ENCODE measurements at places on chromosomes 2 and 18.
A peak's percentile ranks its signal among the peaks of the same experiment; 100 is the strongest.

- DNase-seq, result no peak
Measured at GRCh38 chr2:221724631-221725203, 152.6 kb upstream of the EPHA4 start.

GRCh38 chr2:33634261-33634910, 35.3 kb upstream of the FAM98A start:
- DNase-seq, result no peak

GRCh38 chr18:61286867-61287266, 46.4 kb upstream of the CDH20 start:
- no peak for DNase-seq

GRCh38 chr2:3432067-3432466, 52.6 kb downstream of the TRAPPC12 start:
- DNase-seq, result no peak

- no peak for DNase-seq
Measured at GRCh38 chr2:183113630-183114029, 10.6 kb upstream of the NUP35 start.

DNA sequence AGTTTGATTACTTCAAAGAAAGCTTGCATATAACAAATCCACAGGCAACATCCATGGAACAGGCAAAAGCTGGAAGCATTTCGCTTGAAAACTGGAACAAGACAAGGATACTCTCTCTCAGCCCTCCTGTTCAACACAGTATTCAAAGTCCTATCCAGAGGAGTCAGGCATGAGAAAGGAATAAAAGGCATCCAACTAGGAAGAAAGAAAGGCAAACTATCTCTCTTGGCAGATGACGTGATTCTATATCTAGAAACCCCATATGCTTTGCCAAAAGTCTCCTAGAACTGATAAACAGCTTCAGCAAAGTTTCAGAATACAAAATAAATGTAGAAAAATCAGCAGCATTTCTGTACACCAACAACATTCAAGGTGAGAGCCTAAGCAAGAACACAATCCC, 34.1 kb upstream of the MC4R start:
- no peak for DNase-seq

GRCh38 chr2:12199491-12200211, 453.2 kb downstream of the LPIN1 start:
- no peak for DNase-seq

GRCh38 chr18:6118080-6118479, 222.8 kb upstream of the TMEM200C start:
- no peak for DNase-seq

- no peak for DNase-seq
Measured at GRCh38 chr18:55543130-55543704, 44.8 kb downstream of the TCF4 start.

DNA sequence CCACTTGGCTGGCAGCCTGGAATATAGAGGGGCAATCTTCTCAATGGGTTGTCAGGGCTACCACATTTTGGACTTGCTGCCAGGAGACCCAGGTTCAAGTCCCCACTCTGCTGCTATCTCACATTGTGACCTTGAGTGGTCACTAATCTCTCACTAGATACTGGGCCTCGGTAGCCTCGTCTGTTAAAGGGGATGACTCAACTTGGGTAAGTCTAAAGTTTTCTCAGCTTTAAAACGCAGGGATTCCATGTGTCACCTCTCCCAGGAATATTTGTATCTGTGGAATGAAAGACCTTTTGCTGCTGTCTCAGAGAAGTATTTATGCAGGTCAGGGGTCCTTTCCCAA, 86.3 kb downstream of the SEMA4F start:
- DNase-seq, result no peak

DNA sequence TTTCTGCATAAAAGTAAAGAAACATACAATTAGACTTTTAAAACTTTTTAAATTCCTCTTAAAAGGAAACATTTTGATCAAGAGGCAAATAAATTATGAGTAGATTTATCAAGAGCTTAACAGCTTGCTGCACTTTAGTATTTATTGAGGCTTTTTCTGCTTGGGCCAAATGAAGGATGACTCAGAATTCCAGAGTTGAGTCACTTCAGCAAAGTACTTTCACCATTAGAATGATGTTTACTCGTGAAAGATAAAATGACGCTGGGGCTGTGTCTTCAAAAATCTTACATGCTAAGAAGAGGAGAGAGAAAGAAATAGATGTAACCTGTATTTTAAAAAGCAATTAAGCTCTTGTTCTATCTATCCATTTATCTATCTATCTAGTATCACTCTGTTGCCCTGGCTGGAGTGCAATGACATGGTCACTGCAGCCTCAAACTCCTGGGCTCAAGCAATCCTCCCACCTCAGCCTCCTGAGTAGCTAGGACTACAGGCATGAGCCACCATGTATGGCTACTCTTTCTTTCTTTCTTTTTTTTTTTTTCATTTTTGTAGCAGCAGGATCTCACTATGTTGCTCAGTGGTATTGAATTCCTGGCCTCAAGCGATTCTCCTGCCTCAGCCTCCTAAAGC, 75.3 kb upstream of the RIOK3 start:
- no peak for DNase-seq

DNA sequence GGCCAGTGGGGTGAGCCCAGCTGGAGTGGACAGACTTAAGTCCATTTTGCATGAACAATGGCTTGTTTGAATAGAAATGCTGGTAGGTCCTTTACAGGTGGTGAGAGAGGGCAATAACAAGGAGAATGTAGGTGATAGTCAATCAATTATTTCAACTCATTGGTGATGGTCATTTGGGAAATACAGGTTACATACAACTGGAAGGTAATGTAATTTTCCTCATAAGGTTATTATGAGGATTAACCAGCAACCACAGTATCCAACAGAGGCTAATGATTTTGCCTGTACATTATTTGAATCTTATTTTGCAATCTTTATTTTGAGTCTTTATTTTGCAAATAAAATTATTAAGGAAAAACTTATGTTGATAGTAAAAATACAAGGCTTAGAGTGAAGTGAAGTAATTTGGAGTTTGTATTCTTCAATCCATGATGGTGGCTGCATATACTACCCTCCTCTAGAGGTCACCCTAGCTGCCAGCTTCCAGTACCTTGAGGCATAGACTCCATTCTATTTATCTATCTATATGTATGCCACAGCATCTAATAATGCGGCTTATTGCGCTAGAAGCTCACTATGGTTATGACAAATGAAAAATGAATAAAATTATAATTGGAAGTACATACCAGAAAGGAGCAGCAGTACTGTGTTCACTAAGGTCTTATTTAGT, 20.5 kb upstream of the HNMT start:
- no peak for DNase-seq

- no peak for DNase-seq
Measured at GRCh38 chr2:61722800-61723199, 131.1 kb downstream of the FAM161A start.

GRCh38 chr2:138421315-138421970, 80.1 kb upstream of the SPOPL start:
- no peak for DNase-seq

DNA sequence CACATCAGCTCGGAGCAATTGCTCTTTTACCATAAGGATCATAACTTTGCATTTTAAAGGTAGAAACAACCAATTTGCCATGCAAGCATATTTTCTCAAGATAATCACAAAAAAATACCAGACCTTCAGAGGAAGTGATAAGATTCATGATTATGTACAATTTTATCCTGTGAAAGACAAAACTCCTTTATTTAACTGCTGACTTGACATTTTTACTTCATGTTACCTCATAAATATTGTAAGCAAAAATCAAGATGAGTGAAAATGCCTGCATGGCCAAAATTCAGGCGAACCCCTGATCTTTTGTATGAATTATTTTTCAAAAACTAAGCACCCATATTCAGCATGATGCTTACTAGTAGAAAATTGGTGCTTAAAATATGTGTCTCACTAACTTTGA, 246.4 kb downstream of the CD226 start:
- DNase-seq, result no peak

DNA sequence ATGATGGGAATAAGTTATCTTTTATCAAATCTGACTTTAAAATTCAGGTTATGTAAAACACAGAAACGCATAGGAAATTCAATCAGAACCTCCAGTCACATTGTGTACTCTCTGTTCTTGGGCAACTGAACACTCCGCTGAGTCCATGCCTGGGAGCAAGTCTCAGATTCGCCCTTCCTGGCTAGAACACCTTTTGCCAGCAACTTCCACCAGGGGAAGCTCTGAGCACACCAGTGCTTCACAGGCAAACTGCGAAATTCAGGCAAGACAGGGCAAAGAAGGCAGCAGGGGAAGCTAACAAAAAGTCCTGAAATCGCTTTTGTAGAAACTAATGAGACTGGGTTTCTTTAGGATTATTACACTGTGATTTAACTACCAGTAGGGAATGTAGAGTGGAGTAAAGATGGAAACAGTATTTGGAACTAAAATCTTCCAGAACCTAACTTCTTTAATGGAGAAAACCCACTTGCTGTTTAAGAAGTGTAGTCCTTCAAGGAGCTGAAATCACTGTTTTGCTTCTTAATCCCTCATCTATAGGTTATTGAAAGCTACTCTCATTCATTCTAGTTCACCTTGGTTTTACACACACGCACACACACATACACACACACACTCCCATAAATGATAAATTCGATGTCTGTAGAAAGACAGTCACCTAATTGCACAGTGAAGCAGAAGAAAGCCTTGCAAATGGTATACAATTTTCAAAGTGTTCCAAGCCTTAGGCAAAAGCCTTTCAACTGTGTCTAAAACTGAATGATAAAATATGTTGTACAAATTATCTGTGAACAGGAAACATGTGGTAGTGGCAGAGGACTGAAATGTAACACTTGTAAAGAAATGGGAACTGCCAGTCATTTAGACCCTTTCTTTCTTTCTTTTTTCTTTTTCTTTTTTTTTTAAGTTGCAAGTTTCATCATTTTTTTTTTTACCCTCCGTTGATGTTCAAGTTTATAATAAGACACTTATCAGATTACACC, 214.5 kb downstream of the TMEM182 start:
- DNase-seq, result peak; percentile 62

DNA sequence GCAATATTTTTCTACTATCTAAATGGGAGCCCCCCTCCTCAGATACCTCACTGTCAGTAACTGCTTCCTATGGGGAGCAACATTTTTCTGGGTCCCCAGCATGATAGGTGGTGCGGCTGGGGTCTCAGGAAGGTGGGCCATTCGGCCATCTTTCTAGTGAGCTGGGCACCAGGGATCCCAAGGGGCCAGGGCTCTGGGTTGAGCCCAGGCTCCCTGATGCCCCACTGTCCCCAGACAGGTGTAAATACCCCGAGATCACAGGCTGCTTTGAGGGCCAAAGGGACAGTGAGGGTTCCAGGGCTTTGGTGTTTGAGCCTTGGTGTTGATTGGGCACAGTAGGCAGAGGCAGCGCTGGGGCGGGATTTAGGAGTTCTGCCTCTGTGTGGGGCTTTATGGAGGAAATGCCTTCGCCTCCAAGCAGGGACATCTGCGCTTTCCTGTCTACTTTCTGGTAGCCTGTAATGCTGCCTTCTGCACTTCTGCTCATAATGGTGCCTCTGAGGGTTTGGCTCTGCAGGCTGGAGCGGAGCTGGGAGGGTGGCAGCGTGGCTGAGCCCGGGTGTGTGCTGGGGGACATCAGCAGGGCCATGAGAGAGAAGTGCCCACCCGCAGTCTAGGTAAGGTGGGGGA, 5.3 kb downstream of the ITM2C start:
- no peak for DNase-seq

GRCh38 chr2:164287056-164287455, 334.2 kb downstream of the GRB14 start:
- no peak for DNase-seq

DNA sequence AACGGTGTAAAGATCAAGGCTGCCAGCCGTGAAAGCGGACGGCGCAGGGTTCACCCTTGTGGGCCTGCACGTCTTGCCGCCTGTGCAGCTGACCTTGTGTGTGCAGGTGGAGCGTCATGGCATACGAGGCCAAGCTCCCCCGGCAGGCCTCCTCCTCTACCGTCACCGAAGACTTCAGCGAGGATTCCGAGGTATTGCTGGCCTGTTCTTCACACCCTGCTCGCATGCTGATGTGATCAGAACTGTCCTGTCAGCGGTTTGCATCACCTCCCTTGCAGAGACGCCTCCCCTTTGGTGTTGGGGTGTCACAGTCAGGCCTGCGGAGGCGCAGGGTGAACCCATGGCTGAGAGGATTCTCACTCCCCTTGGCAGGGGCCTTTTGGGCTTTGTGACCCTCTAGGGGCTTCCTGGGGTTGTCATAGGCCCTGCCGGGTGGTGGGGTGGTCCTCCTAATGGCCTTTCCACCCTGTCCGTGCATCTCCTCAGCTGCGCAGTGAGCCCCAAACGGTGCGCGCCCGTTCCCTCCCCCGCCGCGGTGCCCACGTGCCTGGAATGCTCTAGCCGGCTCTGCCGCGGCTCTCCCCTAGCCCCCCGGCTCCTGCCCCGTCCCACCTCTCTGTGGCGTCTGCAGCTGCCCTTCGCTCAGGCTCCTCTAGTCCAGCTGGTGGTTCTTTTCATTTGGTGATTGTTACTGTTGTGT, 92.5 kb downstream of the DGKD start:
- DNase-seq, result no peak

- peak; percentile 66 for DNase-seq
Measured at GRCh38 chr2:202871300-202872141, at the start of gene ICA1L. Gene ICA1L (minus strand): TSS chr2:202871766. CDS start chr2:202829009, 42,757 bp downstream.

DNA sequence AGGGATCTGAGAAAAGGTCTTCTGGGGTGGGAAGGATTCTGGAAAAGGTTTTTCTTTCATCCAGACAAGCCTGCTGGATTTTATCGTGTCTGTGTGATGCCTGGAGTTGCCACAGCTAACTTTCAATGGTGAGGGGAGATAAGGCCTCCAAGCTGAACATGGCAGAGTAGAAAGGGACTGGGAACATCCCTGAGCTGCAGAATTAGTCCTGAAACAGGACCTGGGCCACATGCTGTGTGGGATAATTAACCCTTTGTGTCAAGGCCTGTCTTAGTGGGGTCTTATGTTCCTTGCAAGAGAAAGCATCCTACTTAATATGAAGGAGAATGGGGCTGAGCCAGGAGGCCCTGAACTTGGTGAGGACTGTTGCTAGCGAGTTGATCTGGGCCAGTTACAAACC, 66.4 kb downstream of the VSNL1 start:
- no peak for DNase-seq

DNA sequence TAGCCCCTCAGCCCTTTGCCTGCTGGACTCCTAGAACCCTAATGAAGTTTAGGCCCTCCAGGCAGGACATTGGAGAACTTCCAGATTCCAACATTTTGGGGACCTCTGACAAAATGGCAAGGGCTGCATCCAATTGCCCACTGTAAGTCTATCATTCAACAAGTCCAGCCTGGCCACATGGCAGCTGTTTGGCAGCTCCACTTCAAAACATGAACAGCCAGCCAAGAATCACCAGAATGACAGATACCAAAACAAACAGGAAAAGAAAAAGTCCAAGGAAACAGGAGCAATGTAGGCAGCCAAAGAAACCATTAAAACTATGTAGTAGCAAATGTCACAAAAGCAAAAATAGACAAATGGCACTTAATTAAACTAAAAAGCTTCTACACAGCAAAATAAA, 25.5 kb downstream of the SLC4A5 start:
- no peak for DNase-seq

DNA sequence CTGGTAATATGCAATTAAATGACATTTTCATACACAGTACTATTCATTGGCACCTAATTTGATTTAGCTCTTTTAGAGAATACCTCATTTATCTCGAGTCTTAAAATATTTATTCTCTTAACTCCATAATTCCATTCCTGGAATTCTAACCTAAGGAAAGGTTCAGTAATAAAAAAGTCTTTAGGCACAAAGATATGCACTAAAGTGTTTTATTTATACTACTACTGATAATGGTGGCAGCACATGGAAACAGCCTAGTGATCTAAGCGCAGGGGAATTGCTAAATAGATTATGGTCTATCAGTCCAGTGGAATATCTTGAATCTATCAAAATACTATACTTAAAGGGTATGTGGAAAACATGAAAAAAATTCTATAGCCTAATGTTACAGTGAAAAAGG, 142.5 kb upstream of the LTBP1 start:
- no peak for DNase-seq
